ENCODE measurements at places on chromosomes 13 and 19.

DNA sequence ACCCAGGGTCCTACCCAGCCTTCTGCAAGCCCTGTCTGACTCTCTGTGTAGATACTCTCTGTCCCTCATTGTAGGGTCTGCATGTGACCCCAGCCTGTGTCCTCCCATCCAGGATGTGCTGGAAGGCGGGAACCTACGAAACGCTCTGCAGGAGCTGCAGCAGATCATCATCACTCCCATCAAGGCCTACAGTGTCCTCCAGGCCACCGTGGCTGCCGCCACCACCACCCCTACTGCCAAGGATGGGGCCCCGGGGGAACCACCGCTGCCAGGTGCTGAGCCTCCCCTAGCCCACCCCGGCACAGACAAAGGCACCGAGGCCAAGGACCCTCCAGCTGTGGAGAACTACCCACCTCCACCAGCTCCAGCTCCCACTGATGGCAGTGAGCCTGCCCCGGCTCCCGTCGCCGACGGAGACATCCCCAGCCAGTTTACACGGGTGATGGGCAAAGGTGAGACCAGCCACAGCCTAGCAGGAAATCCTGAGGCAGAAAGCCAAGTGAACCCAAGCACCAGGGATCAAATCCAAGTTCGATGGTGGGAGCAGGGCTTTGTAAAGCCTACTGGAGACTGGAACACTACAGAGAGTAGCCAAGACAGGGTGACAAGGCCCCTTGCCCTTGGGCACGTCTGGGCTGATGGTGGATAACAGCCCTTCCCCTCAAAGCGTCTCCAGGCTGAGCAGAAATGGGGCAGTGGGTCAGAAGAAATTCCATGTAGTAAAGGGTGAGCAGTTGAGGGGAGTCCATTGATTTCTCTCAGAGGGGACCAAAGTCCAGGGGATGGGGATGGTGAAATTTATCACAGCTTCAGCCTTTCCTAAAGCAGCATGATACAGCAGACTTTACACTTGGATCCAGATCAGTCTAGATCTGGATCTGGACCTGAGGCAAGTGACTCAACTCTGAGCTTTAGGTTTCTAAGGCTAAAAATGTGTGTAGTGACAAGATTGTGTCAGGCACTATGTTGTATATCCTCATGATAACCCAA, 13.2 kb downstream of the PAF1 start:
- DNase-seq: no peak

- DNase-seq: no peak
Observed at GRCh38 chr13:84933797-84934196, 865.4 kb downstream of the SLITRK6 start.

- no peak for DNase-seq
Observed at GRCh38 chr19:5547881-5548280, 19.9 kb downstream of the TINCR start.

DNA sequence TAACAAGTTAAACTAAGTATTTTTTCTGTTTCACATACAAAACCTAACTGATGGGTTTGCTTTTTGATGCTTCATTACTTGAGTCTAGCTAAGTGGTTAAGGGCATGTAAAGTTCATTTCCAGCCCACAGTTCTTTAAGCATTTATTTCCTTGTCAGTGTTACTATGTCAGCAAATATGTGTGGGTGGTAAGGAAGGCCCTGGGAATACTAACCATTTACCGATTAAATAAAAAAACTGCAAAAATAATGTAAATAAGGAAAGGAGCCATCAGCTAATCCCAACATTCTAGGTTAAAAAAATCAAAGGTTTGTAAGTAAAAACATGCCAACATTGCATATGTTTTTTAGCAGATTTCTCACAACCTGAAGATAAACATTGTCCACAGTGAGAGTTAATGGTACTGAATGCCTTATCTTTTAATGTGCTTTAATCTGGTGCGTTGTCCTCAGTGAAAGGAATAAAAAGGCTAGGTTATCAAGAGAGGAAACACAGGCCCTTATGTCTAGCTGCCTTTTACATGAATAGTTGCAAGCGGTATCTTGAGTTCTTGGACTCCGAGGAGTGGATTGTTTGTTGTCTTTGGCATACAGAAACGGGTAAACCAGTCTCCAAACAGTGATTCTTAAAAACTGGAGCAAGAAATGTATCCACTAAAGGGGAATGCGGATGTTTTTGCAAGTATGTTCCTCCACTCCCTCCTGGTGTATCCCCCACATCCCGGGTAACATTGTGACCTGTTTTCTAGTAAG, 949.6 kb upstream of the SLC10A2 start:
- DNase-seq: no peak

GRCh38 chr19:8214802-8215201, 5.6 kb downstream of the CERS4 start:
- DNase-seq: no peak

DNA sequence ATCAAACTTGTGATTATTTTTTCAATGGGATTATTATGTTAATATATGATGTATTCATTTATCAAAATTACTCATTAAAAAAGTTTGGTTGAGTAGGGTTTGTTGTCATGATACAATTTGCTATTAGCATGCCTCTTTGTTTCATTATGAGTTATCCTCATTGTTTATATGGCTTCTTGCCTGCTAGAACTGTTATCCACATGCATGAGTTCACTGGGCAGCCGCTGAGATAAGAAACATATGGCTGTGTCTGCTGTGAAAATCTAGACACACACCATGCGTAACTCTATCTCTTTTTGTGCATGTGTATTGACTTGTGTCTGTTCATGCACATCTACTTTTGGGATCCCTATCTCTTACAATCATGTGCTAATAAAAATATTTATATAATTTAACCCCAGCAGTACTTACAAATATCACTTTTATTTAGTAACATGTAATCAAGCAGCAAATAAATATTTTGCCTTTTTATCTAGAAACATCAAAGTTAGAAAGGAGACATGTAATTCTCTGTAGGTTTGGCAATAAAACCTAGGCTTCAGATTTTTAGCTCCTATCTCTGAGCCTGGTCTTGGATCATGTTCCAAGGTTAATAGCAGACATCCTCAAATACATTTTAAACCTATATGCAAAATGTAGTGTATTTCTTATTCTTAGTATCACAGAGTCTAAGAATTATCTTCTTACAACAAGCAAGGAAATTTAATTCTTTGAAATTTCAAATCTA, 11.2 kb upstream of the KLF12 start:
- no peak for DNase-seq

GRCh38 chr19:35531291-35531690, 2.0 kb upstream of the GAPDHS start:
- DNase-seq: no peak

GRCh38 chr13:41137241-41137640, 4.6 kb upstream of the KBTBD6 start:
- no peak for DNase-seq

- DNase-seq: no peak
Observed at GRCh38 chr19:2628597-2628996, 73.9 kb downstream of the GNG7 start.

- peak; percentile 29 for DNase-seq
Observed at GRCh38 chr13:42041684-42042035, 6.8 kb upstream of the DGKH start.

- DNase-seq: peak; percentile 44
Observed at GRCh38 chr13:73835138-73835721, 299.0 kb downstream of the KLF12 start.

DNA sequence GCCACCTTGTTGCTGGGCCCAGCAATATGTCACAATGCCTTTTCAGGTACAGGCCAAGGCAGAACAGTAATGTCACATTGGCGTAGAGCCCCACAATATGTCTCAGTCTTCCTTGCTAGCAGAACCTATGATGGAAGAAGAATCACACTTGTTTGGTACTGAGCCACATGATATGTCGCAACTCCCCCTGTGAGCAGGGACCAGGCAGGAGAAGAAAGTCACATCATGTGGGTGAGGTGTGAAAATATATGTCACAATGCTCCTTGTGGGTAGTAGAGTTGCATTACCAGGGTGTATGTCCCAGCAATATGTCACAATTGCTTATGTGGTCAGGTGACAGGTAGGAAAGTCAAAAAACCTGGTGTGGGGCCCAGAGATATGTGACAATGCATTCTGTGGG, 7.1 kb upstream of the ZNF91 start:
- no peak for DNase-seq

DNA sequence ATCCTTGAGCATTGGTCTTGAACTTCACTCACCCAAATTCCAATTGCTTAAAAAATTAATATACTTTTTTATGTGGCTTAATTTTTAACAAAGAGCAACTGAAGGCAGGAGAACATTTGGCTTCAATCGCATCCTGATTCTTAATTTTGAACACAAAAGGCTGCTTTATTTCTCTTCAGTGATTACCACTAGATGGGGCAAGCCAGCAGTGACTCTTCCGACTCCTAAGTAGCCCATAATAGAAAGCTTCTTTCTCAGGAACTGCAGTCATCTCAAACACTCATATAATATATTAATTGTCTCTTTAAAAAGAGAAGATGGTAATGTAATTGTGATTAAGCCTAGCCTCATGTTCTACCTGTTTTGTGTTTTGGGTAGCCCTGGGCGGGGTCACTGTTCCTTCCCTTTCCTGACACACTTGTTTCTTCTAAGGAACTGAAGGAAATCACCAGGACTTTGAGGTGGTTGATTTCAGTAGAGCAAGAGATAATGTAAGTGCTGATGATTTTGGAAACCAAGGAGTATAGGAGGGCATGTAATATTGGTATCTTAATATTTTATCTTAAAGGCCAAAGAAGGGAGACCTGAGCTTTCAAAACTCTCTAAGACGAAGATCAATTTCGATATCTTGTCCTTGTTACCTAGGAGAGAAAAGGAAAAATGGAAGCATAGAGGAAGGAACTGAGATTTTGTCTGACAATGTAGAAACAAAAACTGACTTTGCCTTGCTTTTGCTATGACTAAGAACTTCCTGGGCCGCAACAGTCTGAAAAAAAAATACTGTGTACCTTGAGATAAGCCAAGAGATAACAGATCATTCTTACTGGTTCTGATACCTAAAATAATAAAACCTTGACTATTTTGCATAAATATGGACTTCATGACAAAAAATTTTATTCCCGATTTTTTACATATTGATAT, 73.1 kb downstream of the TNFSF13B start:
- peak; percentile 14 for DNase-seq

- no peak for DNase-seq
Observed at GRCh38 chr19:49440439-49441209, 703 bp downstream of the SLC17A7 start.

GRCh38 chr19:43643326-43643725, 3.7 kb upstream of the CADM4 start:
- no peak for DNase-seq

GRCh38 chr13:35499676-35500075, 23.2 kb upstream of the MAB21L1 start:
- DNase-seq: no peak

DNA sequence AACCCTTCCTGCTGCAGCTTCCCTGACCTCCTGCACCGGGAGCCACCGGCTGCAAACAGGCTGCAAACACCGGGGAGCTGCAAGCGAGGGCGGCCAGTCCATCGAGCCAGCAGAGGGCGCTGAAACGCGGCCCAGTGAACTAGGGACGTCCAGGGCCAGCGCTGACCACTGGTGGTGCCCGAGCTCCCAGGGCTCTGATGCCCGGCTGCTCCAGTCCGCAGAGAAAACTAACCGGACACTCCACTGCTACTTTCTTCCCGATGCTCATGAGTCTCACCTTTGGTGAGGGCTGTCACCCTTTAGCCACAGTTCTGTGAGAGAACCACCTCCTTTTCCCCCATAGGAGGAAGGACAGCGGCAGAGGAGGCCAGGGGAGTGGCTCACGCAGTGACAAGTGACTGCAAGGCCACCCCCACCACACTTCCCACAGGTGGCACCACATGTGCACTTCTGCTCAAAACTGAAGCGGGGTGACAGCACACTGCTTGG, 82.8 kb upstream of the MTIF3 start:
- peak; percentile 79 for DNase-seq

GRCh38 chr19:5971714-5972354, 6.1 kb downstream of the RANBP3 start:
- no peak for DNase-seq

DNA sequence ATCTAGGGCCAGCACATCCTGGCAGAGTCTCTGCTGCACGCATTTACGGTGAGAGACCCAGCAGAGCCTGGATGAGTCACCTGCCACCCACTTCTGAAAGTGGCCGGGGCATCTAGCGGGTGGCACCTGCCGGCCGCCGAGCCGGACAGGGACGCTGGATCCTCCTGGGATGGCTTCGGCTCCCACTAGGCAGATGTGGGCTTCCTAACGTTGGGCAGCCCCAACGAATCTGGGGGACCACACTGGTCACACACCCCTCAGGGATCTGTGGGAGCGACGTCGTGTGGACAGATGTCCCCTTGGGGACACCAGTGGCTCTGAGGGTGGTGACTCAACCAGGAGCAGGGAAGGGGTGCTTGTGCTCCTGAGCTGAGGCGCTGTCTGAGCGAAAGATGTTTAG, 32.2 kb downstream of the TMEM255B start:
- no peak for DNase-seq

DNA sequence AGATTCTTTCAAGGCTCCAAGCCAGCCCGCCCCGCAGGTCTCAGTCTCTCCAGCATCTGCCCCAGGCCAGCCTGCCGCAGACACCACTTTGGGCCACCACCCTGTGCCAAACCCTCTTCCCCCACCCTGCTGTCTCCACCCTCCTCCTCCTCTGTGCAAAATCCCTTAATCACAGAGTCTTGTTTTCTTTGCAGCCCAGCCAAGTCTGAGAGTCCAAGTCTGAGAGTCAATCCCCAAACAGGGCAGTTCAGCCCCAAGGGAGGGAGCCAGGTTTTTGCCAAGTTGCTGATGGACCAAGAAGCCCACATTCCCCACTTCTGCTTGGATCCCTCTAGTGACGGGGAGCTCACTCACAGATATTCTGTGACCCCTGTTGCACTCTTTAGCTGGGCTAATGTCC, 3.1 kb downstream of the ADAMTS10 start:
- no peak for DNase-seq

GRCh38 chr19:43777163-43777695, 3.5 kb downstream of the KCNN4 start:
- no peak for DNase-seq

DNA sequence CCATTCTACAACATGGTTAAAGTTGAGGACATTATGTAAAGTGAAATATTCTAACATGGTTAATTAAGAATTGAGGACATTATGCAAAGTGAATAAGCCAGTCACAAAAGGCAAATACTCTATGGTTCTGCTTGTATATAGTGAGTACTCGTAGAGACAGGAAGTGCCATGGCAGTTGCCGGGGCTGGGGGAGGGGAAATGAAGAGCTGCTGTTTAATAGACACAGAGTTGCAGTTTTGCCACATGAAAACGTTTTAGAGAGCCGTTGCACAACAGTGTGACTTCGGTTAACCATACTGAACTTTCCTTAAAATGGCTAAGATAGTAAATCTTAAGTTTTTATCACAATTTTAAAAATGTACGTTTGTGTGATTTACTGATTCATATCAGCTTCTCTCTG, 176.9 kb downstream of the SHISA2 start:
- no peak for DNase-seq

GRCh38 chr13:108030769-108031168, 184.6 kb downstream of the LIG4 start:
- DNase-seq: no peak
